Hepatic stellate cell (primary cell): ENCODE measurements at places on chromosomes 11 and 22.

DNA sequence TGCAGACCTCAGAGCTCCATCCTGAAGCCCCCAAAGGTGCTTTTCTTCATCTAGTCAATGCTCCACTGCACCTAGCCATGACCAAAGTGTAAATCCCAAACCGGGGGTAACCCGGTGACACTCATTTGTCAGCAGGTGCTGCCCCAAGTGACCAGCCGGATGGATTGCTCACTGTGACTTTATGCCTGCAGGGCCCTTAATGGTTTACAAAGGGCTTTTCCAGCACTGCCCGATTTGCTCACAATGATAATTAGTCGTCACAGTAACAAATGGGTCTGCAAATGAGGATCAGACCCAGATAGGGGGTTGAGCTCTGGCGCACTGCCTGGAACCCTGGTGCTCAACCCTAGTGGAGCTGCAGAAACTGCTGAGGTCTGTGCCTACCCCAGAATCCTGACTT, 45.7 kb upstream of the CD5 start:
- no peak for DNase-seq

DNA sequence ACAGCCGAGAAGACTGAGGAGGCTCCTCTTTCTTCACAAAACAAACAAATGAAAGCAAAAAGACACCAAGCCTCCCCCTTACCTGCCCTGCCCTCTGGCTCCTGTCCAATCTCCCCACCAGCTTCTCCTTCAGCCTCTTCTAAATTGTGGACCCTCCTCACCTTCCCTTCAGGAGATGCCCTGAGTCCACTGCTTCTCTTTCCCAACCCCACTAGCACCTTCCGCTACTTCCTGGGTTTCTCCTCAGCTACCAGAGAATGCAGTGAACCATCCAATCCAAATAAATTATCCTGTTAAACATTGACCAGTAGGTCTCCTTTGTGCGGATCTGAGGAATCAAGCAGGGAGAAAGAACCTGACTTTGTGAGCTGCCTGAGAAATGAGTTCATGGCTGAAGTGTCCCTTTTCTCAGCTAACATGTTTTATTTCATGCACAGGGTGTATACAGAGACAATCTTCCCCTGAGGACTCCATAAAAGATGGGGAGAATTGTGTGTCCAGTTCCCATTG, 63.2 kb upstream of the VPREB1 start:
- DNase-seq: no peak

GRCh38 chr22:32987081-32987631, 71.0 kb downstream of the SYN3 start:
- DNase-seq: no peak

GRCh38 chr22:17865183-17866055, 91.2 kb upstream of the BID start:
- no peak for DNase-seq

DNA sequence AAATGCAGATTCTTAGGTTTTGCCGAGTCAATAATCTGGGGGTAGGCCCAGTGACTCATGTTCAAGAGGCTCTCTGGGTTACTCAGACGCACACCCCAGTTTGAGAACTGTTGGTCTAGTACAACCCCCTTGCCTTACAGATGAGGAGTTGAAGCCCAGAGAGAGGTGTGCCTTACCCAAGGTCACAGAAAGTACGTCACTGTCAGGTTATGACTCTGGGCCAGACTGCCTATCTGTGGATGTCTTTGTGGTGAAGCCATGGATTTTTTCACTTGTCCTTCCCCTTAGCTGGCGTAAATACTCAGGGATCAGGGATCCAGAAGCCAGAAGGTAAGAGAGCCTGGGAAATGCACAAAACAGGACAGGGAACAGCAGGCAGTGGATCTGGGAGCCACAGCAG, 25.2 kb upstream of the NECTIN1 start:
- no peak for DNase-seq
